Ascending aorta (tissue), 2 donors: ENCODE measurements at places on chromosomes 7 and 10. TPM values are rescaled to one million over a fixed set of nuclear protein-coding genes. Genes with fewer than 3 reads are reported as not detected.

GRCh38 chr7:131011432-131011742 lies 277.4 kb upstream of the KLF14 start:
- no peaks in the 10 kb centered on the region for H3K36me3 ChIP-seq
- DNase-seq: no peak
- H3K27me3 ChIP-seq: no peaks in the 10 kb centered on the region
- peak overlapping the region; percentile 48 for H3K27ac ChIP-seq

- no peaks in the 10 kb centered on the region for H3K4me1 ChIP-seq
- H3K27me3 ChIP-seq: no peaks in the 10 kb centered on the region
- no peak overlapping the region for H3K27ac ChIP-seq
- no peak for DNase-seq
- H3K36me3 ChIP-seq: no peaks in the 10 kb centered on the region
These were observed 88.4 kb downstream of the FAS start for GRCh38 chr10:89078724-89079672.

CPED1 gene
- 69.5 TPM for total RNA-seq

RBM33 gene
- 44.2 TPM for total RNA-seq

DNA sequence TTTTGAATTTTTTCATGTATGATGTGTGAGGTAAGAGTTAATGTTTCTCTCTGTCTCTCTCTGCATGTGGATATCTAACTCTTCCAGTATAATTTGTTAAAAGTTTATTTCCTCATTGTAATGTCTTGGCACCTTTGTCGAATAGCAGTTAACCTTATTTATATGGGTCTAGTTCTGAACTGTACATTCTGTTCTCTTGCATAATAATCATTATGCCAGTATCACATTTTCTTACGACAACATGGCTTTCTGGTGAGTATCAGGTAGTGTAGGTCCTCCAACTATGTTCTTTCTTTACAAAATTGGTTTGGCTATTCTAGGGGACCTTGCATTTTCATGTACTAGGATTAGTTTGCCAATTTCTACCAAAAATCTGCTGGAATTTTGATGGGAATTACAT lies 337.0 kb upstream of the FZD8 start:
- H3K27me3 ChIP-seq: no peaks in the 10 kb centered on the region
- DNase-seq: no peak
- H3K4me3 ChIP-seq: no peak overlapping the region
- H3K36me3 ChIP-seq: no peaks in the 10 kb centered on the region
- H3K27ac ChIP-seq: no peak overlapping the region

- no peaks in the 10 kb centered on the region for H3K27me3 ChIP-seq
- H3K4me3 ChIP-seq: no peak overlapping the region
- no peak overlapping the region for H3K27ac ChIP-seq
- H3K4me1 ChIP-seq: no peaks in the 10 kb centered on the region
These were observed 75.4 kb downstream of the ANK3 start for GRCh38 chr10:60314069-60314940.

GRCh38 chr10:5442065-5442989 lies 30.0 kb downstream of the NET1 start:
- no peaks in the 10 kb centered on the region for H3K27me3 ChIP-seq
- H3K27ac ChIP-seq: no peak overlapping the region
- H3K4me1 ChIP-seq: peaks cover 20% of the 10 kb centered on the region
- no peaks in the 10 kb centered on the region for H3K36me3 ChIP-seq
- DNase-seq: no peak
- no peak overlapping the region for H3K4me3 ChIP-seq

C7orf57 gene
- not detected for total RNA-seq

DNA sequence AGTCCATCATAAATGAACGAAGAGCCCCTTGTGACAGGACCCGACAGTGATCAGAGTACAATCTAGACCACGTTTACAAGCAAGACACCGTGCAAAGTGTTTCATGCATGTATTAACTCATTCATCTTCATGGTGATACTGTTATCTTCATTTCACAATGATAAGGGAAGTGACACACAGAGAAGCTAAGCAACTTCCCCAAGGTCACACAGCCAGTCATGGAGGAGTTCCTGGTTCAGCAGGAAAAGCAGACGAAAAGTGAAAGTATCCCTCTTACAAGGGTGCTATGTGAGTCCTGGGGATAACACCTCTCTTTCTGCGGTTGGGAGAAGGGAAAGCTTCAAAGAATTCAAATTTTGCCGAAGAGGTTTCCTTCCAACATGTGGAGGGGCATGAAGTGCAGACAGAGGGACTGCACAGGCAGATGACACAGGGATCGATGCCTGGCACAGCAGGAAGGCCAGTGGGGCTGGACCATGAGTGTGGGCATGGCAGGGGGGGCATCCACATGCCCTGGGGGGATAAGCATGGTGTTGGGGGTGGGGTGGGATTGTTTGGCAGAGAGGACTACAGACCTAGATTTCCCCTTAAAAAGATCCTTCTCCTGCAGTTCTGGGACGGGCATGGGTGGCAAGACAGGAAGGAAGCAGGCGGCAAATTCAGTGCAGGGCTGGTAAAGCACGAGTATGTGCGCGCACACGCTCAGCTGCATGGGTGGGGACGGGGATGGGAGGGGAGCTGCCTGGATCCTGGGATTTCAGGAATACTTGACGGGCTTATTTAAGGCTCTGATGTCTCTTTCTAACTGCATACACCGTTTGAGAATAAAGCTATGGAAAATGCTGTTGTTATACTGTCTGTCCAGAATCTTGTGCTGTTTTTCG lies 33.5 kb upstream of the DDC start:
- H3K27me3 ChIP-seq: no peaks in the 10 kb centered on the region
- H3K4me1 ChIP-seq: no peaks in the 10 kb centered on the region
- no peak overlapping the region for H3K27ac ChIP-seq
- DNase-seq: no peak
- H3K36me3 ChIP-seq: peaks cover 7% of the 10 kb centered on the region
- no peak overlapping the region for H3K4me3 ChIP-seq

GRCh38 chr10:59093461-59093860 lies 83.0 kb upstream of the PHYHIPL start:
- DNase-seq: no peak
- H3K27ac ChIP-seq: peak overlapping the region; percentile 63
- no peaks in the 10 kb centered on the region for H3K36me3 ChIP-seq
- H3K4me3 ChIP-seq: no peak overlapping the region

- no peaks in the 10 kb centered on the region for H3K36me3 ChIP-seq
- no peaks in the 10 kb centered on the region for H3K27me3 ChIP-seq
- no peak overlapping the region for H3K4me3 ChIP-seq
These were observed 5.9 kb downstream of the FGFR2 start for GRCh38 chr10:121592155-121592890.

DNA sequence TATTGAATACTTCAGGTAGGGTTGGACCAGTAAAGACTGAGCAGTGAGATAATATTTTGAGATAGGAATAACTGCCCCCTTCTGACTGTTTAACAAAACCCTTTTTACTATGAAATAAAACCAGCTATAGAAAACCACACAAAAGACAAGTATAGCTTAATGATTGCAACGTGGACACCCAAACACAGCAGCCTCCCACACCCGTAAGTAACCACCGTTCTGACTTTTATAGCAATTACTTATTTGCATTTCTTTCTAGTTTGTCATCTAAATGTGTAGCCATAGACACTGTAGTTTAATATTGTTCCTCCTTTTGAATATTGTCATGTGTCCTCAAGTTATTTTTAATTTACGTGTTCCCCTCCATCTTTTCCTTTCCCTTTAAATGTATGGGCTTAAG lies 42.9 kb upstream of the SYPL1 start:
- no peaks in the 10 kb centered on the region for H3K4me1 ChIP-seq
- H3K4me3 ChIP-seq: no peak overlapping the region
- H3K27me3 ChIP-seq: no peaks in the 10 kb centered on the region

OR2A42 gene
- not detected for total RNA-seq

GRCh38 chr10:124688889-124689670 lies 55.1 kb downstream of the FAM53B start:
- DNase-seq: no peak
- H3K4me1 ChIP-seq: no peaks in the 10 kb centered on the region
- H3K27ac ChIP-seq: peak overlapping the region; percentile 15

LBX1 gene
- total RNA-seq: not detected

- H3K36me3 ChIP-seq: no peaks in the 10 kb centered on the region
- H3K27ac ChIP-seq: no peak overlapping the region
- H3K4me3 ChIP-seq: no peak overlapping the region
- H3K4me1 ChIP-seq: no peaks in the 10 kb centered on the region
These were observed 101.9 kb upstream of the HABP2 start for GRCh38 chr10:113450906-113451305.

GRCh38 chr10:80491251-80492102 lies 37.4 kb downstream of the TSPAN14 start:
- H3K36me3 ChIP-seq: peaks cover 28% of the 10 kb centered on the region
- DNase-seq: no peak
- no peak overlapping the region for H3K27ac ChIP-seq

PDIA4 gene
- total RNA-seq: 129 TPM

- peak within 1 kb of the TSS; percentile 90 for H3K4me3 ChIP-seq
- H3K27ac ChIP-seq: peak within 1 kb of the TSS; percentile 96
- H3K27me3 ChIP-seq: no peaks in the 10 kb centered on the region
- H3K36me3 ChIP-seq: no peaks in the 10 kb centered on the region
- H3K4me1 ChIP-seq: peaks cover 12% of the 10 kb centered on the region
These were observed at the start of gene PRKG1 for GRCh38 chr10:51074238-51075028. Gene PRKG1 (plus strand): TSS chr10:51074487.

DNA sequence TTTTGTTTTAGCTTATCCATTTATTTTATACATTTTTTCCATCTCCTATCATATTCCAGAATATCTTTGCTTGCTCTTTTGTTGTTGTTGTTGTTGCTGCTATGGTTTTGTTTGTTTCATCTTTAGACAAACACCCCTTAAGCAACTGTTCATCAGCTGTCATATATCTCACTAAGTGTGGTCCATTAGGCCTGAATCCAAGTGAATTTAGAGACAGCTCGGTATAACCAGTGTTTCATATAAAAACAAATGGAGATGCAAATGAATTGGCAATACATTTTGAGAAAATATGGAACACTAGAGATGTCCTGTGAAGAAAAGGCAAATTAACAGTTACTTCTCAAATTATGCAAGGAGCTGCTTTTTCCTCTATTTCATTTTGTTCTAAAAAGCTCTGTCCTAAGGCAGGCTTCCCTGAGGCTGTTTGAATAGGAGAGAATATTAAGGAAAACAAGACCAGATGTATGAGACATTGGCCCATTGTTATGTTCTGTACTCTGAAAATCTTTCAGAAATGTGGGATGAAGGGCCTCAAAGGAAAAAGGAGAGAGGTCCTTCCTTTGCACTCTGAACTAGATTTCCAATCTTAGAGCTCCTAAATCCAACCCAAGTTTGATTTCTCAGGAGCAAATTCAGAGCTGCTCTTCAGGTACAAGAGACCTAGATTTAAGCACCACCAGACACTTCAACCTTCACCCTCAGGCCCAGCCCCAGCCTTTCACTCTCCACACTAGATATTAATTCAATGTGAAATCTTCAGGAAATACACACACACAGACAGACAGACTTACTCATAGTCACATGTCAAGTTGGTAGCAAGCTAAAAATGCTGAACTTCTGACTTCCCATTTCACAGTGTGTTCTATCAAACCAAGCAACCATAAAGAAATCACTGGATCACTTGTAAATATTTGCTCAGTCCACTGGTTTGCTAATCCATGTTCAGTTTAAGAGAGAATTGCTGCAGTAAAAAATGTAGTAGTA lies 5.4 kb downstream of the TFEC start:
- H3K36me3 ChIP-seq: no peaks in the 10 kb centered on the region
- no peak for DNase-seq
